ENCODE measurements at places on chromosomes 6 and 20.

DNA sequence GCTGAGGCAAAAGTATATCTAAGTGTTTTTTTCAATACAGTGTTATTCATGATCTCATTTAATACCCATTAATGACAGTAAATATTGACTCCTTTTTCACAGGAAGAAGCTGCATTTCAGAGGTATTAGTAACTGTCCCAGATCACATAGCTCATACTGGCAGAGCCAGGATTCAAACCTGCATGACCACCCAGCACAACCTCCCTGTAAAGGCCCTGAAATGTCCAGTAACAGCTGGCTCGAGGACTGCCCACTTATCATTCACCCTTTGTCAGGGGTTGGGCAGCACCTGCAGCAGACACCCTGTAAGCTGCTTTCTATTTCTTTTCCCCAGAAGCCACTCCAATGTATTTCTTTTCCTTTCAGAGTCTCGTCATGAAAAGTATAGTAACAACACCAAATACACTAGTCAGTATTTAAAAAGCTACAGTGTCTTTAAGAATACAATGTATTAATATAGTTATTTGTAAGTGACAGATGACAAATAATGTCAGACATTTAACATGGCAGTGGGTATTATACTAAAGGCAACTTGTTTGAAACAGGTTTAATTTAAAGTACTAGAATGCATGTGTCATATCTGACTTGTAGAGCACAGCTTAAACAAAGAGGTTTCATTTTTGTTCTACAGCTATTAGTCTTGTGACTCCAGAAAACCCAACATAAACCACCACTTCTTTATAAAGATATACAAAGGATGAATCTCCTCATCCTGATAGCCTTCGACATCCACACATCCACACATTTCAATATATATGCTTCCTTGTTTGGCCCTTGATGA is 841.6 kb upstream of the GJE1 start:
- no peak for DNase-seq

GRCh38 chr6:106527979-106528378 is 101.3 kb downstream of the RTN4IP1 start:
- no peak for DNase-seq

GRCh38 chr20:33162313-33162712 is 5.6 kb upstream of the BPIFA2 start:
- no peak for DNase-seq

DNA sequence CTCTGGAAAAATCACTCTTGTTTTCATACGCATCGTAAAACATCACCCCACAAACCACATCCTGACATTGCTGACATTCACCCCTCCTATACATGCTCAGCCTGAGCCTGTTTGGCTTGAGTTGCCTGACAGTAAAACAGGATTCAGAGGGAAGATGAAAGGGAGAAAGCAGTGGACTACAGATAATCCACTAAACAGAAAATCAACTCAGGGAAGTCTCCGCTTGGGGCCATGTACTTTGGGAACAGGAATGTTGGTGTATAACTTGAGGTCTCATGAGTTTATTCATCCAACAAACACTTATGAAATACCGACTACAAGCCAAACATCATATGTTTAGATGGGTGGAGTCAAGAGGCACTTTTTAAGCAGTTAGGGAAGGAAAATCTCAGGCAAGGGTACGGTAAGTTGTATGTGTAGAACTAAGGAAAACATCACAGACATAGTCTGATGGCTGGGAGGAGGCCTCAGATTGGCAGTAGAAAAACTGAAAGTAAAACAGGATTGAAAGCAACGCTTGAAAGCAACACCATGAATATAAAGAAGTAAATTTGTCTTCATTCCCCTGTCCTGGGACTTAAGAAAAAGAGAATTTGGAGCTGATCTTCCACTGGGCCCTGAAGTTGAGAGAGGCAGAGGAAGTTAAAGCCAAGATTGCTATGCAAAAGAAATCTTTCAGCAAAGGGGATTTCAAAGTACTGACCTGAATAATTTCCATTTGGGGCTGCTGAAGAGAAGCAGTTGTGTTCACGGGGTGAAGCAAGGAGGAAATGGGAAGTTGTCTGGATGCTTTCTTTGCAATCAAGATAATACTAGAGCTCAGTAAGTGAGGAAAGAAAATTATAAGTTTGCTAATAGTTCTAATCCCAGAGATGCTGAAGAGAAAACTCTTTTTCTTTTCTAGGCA is 28.8 kb downstream of the PDE7B start:
- no peak for DNase-seq

- DNase-seq = no peak
Observed at GRCh38 chr6:37575221-37575620, 75.5 kb upstream of the CCDC167 start.

DNA sequence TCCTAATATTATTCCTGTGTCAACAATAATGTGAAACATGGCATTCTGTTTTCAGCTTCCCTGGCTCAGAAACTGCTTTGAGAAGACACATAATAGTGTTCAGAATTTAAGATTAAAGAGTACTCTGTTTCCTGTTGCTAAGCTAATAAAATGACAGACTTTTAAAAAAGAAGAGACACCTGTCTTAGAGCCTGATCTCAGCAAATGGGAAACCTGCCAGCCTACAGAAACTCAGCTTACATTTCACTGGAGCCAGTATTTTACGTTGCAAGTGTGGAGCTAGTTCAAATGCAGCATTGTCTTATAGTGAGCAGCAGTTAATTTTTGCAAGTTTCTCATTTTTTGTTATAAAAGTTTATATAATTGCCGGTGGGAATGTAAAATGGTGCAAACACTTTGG is 28.8 kb downstream of the KIZ start:
- DNase-seq = no peak

- DNase-seq = no peak
Observed at GRCh38 chr20:4998160-4998651, 3.1 kb downstream of the SLC23A2 start.

DNA sequence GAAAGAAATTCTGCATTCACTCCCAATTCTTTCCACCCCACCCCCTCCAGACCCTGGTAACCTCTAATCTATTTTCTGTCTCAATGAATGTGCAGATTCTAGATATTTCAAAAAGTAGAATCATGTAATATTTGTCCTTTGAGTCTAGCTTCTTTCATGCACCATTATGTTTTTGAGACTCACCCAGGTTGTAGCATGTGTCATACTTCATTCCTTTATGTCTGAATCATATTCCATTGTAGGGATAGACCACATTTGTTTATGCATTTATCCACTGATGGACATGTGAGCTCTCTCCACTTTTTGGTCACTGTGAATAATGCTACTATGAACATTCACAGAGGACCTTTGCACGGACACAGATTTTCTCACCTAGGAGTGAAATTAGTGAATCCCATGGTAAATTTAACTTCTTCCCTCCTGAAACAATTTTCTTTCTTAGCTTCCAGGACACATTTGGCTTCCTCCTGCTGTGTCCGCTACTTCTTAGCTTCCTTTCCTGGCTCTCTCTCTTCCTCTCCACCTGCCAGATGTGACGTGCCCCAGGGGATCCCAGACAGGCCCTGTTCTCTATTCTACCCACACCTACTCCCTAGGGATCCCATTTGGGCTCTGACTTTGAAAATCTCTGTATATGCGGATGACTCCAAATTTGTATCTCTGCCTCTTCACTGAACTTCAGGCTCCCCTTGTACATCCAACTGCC is 24.1 kb upstream of the ARFGEF2 start:
- DNase-seq = no peak

DNA sequence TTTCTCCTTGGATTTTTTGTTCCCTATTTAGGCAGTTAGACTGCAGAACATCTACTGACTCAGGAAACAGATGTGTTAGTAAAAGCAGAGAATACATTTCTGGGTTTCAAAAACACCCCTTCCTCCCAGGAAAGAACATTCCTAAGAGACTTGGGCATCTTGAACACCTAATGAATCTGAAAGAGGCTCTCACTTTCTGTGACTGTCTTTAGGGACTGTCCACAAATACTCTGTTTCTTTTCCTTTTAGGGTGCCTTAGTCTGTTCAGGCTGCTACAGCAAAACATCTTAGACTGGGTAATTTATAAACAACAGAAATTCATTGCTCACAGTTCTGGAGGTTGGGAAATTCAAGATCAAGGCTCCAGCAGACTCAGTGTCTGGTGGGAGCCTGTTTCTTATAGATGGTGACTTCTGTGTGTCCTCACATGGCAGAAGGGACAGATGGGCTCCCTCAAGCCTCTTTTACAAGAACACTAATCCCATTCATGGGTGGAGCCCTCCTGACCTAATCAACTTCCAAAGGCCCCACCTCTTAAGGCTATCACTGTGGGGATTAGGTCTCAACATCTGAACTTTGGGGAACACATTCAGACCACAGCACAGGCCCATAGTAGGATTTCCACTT is 19.4 kb upstream of the CCN5 start:
- DNase-seq = no peak

- no peak for DNase-seq
Observed at GRCh38 chr20:19695081-19695480, 63.0 kb upstream of the RIN2 start.

DNA sequence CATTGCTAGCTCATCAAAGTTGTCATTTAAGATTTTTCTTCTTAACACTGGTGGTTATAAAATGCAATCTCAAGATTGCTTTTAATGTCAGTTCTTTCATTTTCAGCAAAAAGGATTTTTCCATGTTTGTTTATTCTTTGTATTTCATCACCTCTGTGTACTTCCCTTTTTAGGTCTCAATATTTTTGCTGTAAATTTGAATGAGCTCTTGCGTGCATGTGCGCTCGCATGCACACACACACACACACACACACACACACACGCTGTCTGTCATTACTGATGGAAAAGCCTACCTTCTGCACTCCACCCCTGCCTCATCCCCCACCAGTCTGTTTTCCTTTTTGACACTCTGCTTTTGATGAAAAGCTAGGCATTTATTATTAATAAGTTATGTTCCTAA is 85.3 kb upstream of the FYN start:
- no peak for DNase-seq

- no peak for DNase-seq
Observed at GRCh38 chr6:33757906-33758305, 11.2 kb upstream of the IP6K3 start.

DNA sequence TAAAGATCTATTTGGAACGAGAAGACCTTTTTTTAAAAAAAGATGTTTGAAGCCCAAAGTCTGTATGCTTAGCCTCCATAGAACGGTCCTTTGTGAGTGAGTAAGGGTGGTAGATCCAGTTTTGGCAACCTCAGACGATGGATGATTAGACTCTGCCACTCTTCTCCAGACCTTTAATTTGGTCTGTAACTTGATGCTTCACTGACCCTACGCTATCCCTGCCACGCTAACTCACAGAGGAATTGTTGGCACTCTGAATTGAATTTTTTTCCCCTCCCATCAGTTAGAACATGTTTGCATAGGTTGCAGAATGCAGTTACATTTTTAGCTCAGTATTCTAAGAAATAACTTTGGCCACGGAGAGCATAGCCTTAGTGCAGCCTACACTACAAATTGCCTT is 15.8 kb upstream of the DEK start:
- no peak for DNase-seq

DNA sequence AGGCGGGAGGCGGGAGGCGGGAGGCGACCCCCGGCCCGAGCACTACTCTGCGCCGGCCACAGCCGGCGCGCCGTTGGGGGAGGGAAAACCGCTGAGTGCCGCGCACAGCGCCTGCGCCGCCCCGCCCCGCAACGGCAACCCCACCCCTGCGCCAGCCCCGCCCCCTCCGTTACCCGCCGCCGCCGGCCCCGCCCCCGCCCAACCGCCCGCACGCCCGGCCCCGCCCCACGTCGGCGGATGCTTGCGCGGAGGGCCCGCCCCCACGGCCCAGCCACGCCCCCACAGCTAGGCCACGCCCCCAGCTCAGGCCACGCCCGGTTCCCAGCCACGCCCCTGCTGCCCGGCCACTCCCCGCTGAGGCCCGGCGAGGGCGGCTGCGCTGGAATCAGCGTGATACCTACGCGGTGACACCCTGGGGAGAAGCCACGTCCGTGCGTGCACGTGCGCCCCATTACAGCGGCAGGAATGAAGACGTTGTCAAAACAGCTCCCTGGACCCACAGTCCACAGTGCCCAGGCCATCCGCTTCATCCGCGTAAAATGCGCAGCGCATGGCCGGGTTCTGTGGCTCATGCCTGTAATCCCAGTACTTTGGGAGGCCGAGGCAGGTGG is at the start of gene TCFL5:
Gene TCFL5, minus strand, starts transcription at position 97 of the 611 bp plus-strand sequence. CDS start 152 bp downstream, outside the sequence.
- DNase-seq = peak; percentile 46

DNA sequence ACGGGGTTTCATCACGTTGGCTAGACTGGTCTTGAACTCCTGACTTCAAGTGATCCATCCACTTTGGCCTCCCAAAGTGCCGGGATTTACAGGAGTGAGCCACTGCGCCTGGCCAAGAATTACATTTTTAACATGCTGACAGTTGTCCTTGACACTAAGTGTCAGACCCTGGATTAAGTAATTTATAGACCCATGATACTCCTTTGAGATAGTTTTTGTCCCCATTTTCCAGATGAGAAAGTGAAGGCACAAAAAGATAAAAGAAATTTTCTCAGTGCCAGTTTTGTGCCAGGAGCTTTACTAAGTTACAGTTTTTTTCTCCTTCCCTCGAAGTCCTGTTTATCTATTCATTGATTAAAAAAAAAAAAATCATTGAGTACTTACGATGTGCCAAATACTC is 9.8 kb upstream of the EDEM2 start:
- DNase-seq = no peak

GRCh38 chr6:74611220-74611619 is 594.6 kb downstream of the COL12A1 start:
- DNase-seq = no peak

- DNase-seq = peak; percentile 42
Observed at GRCh38 chr6:73180763-73181619, 44.3 kb downstream of the KHDC1L start.

DNA sequence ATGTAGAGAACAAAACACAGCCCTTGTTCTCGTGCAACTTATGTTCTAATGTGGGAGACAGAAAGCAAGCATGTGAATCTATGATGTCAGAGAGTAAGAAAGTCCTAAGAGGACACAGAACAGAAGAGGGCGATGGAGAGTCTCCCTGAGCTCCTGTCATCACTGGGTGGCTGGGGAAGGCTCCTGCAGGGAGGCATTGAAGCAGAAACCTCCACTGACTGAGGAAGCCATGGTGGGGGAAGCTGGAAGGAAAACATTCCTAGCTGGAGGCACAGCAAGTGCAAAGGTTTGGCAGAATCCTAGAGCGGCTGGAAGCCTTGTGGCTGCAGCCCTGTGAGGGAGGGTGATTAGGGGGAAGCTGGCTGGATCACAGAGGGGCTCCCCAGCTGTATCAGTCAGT is 248.0 kb downstream of the CDH26 start:
- peak; percentile 42 for DNase-seq

DNA sequence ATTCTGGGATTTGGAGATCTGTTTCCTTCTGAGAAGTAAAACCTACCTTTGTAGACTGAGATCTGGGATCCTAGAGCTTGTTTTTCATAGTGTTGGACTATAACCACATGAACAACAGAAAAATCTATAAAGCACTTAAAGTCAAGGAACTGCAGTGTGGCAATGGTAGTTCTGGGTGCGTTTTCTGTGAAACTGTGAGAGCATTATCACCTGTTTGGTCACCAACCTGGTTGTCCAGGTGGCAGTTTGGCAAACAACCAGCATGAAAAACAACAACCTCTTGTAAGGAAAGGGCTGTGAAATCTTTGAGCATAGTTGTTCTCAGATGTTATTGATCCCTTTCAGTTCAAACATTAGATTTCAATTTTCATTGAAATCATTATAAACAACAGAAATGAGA is 215.8 kb upstream of the CITED2 start:
- no peak for DNase-seq

Data from GF-D8 (cell line).